Bronchus fibroblast of lung (primary cell): ENCODE measurements at places on chromosomes 3 and 15. TPM values are rescaled to one million over a fixed set of nuclear protein-coding genes. Genes with fewer than 3 reads are reported as not detected.

Gene FMN1
- total RNA-seq = 4.6 and 6.7 TPM in 2 replicates

Gene IQCF5
- total RNA-seq = not detected in 2 replicates

Gene GOLGA6D
- total RNA-seq = not detected in 2 replicates

Gene CHSY1
- 23.8 and 26.4 TPM in 2 replicates for total RNA-seq

Gene TRPM7
- total RNA-seq = 12.8 and 13.8 TPM in 2 replicates

Gene CADPS
- total RNA-seq = 0.50 and 0.74 TPM in 2 replicates

Gene TERC
- total RNA-seq = 92.2 and 99.0 TPM in 2 replicates

Gene FOXB1
- not detected in 2 replicates for total RNA-seq

Gene ICE2
- total RNA-seq = 14.6 and 17.2 TPM in 2 replicates

Gene ITIH3
- total RNA-seq = not detected in 2 replicates

Gene RLBP1
- total RNA-seq = not detected in 2 replicates

Gene SCAP
- total RNA-seq = 42.7 and 43.9 TPM in 2 replicates

Gene MUC20
- total RNA-seq = under 0.01 and 0.15 TPM in 2 replicates

Gene CNTN6
- total RNA-seq = not detected in 2 replicates

Gene KBTBD13
- total RNA-seq = not detected in 2 replicates

Gene SPINT1
- total RNA-seq = 2.5 and 4.3 TPM in 2 replicates

Gene ZNF35
- total RNA-seq = 3.3 and 6.6 TPM in 2 replicates

Gene DUOXA2
- not detected in 2 replicates for total RNA-seq

Gene PPCDC
- total RNA-seq = 21.7 and 26.1 TPM in 2 replicates

Gene EPHB3
- total RNA-seq = 0.89 and 1.3 TPM in 2 replicates

Gene ST8SIA2
- 0.15 TPM in 1 of 2 replicates, not detected in the other for total RNA-seq

Gene COL6A5
- not detected in 2 replicates for total RNA-seq

Gene ATP8B4
- 0.30 and 0.34 TPM in 2 replicates for total RNA-seq

Gene PCSK6
- total RNA-seq = 0.17 TPM in 1 of 2 replicates, not detected in the other

Gene MUC13
- not detected in 2 replicates for total RNA-seq

Gene CCDC39
- not detected in 2 replicates for total RNA-seq

Gene ROPN1B
- total RNA-seq = not detected in 2 replicates

Gene RTP3
- not detected in 2 replicates for total RNA-seq

Gene GCNT3
- total RNA-seq = not detected in 2 replicates

Gene SHC4
- total RNA-seq = 0.67 and 0.74 TPM in 2 replicates

Gene CCR3
- not detected in 2 replicates for total RNA-seq

Gene SCAMP5
- under 0.01 and 0.45 TPM in 2 replicates for total RNA-seq

Gene OR5K1
- not detected in 2 replicates for total RNA-seq

Gene USP13
- 8.4 and 11.9 TPM in 2 replicates for total RNA-seq

Gene FLNB
- total RNA-seq = 109 and 112 TPM in 2 replicates

Gene RAB11A
- total RNA-seq = 168 and 172 TPM in 2 replicates
